ENCODE measurements at places on chromosomes 1 and 21.

DNA sequence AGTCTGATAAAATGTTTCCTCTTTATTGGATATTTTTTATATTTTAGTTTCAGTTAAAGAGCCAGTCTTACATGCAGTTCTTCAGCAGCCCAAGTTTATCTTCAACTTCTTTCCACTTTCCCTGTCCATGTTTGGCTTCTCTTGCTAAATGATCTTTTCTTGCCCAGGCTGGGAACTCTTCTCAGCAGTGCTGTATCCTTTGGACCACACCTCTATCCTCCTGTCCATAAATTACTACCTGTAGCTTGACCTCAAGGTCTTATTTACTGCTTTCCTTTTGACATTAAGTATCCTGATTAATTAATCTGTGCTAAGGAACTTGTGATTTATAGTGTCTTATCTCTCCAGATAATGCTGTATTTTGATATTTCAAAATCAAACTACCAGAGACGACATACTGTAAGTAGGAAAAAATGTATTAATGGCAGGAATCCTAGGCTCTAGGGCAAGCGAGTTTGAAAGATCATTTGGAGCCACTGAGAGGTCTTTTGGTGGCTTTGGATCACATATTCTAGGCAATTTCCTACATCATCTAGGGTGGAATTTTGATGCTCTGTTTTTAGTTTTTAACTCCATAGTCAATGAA is 20.5 kb upstream of the PDC start:
- DNase-seq: no peak

- DNase-seq: no peak
These were observed 387.6 kb downstream of the LTN1 start for GRCh38 chr21:28604946-28605537.

GRCh38 chr1:48571303-48571987 is 99.4 kb upstream of the SPATA6 start:
- DNase-seq: no peak

DNA sequence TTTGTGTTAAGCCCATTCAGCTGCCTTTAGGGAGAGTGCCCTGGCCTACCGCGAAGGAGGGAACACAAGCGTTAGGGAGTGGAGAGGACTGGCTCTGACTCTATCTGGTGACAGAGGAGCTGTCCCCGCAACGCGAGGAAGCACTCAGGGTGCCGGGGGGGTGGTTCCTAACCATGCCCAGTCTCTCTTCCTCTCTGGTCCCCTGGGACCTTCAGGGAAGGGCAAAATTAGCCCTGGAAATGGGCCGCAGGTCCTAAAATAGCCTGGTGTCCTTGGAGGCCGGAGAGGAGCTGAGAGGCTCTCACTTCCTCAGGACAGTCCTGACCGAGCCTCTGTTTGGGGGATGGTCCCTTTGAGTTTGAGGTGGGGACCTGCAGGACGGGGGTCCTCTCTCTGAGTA is 5.8 kb downstream of the SLC45A1 start:
- DNase-seq: no peak

DNA sequence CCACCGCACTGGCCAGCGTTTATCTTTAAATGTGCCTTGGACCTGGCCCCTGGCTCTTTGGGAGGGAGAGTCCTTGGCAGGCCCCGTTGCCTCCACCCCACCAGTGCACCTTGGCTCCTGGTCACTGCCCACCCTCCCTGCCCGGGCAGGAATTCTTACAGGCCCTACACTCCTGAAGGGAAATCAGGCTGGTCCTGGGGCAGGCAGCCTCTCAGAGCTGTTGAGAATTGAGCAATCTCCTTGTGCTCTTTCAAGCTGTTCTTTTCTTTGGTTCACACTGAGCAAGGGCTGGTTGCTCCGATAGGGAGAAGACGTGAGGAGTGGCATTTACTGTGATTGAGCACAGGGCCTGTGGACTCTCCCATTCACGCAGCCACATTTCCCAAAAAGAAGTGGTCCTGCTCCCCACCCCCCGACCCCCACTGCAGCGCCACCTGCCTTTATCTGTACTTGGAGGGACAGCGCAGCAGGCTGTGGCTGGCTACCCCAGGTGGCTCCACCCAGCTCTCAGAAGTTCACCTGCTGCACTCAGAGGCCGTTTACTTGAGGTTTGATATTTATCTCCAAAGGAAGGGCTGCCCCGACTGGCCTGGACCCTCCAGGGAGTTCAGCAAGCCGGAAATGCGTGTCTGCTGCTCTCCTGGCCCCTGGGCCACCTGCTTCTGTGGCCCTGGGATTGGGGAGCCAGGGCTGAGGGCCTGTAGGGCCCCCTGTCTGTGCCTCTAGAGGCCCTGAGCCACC is 47.8 kb downstream of the SKI start:
- peak; percentile 21 for DNase-seq

DNA sequence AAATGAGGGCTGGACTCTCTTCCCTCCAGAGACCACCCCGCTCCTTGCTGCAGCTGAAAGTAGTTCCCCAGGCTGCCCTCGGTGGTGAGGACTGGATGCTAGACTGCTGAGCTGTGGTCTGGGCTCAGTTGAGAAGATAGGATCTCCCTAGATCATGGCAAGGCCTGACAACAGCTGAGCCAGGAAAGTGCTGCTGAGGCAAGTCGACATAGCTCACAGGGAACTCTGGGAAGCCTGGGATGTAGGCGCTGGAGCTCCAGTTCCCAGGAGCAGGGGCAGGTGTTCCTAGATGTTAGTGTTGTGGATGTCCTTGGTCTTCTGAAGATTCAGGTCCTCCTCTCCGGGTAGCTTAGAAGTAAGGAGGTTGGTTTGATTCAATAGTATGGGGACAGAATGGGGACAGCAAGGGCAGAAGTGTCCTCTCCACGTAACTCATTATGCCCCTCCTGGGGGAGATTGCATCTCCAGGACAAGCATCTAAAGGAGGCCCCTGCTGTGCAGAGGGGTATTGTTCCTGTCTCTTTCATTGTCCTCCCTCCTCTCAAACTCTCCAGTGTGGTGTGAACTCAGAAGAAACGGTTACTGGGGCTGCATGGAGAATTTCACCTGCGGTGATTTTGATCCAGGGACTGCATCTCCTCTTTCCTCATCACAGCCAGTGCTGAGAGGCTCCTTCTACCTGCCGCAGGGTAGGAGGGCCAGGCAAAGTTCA is 3.7 kb downstream of the CYB561D1 start:
- DNase-seq: no peak

- no peak for DNase-seq
These were observed 16.7 kb upstream of the IL10RB start for GRCh38 chr21:33249331-33250002.

- no peak for DNase-seq
These were observed 290.8 kb downstream of the LRRC7 start for GRCh38 chr1:69858534-69858933.

- no peak for DNase-seq
These were observed 21.1 kb downstream of the SHISAL2A start for GRCh38 chr1:52654063-52654462.

DNA sequence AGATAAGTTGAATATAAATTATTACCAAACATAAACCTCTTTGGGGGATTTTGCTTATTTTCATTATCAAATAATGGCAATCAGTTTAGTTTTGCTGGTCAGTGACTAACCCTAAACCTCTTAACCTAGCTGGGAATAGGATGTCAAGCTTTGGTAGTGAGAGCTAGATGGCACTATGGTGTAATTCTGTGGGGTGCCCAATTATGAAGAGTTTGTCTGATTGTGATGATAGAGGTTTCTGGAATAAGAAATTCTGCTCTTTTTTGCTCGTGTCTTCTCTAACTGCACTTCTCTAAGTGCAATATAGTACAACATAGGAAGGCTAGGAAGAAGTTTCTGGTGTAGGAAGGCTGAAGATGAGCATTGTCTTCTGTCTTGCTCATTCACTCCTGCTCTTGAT is 59.8 kb downstream of the XCL1 start:
- no peak for DNase-seq

DNA sequence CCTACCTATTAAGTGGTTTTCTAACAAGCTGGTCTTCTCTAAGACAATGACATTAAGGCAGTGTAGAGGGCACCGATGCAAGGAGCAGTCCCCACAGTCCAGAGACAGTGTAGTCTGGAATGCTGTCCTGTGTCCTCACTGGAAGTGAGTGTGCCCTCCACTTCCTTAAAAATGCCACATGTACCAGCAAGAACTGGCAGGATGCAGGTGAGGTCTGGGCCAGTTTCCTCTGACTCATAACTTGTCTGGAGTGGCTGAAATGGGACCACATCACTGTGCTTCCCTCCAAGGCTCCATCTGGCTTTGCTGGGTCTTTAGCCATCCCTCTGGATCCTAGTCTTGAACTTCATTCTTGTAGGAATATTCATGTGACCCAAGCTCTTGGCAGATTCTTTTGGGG is 170.5 kb upstream of the KIAA0040 start:
- DNase-seq: no peak

DNA sequence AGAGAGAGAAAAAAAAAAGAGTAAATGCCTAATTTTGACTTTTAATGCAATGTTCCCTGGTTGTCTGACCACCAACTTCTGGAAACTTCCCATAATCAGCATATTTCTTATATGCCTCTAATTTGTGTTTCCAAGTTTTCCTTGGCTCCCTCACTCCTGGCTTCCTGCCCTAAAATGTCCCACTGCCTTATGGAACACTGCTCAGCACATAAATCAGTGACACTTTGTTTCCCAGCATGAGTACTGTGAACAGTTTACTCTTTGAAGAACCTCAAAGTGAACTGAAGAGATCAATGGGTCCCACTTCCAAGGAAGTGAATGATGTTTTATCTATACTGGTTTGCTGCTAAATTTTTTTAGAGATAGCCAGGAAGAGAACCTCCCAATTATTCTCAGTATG is 271.3 kb upstream of the PRMT6 start:
- DNase-seq: no peak

DNA sequence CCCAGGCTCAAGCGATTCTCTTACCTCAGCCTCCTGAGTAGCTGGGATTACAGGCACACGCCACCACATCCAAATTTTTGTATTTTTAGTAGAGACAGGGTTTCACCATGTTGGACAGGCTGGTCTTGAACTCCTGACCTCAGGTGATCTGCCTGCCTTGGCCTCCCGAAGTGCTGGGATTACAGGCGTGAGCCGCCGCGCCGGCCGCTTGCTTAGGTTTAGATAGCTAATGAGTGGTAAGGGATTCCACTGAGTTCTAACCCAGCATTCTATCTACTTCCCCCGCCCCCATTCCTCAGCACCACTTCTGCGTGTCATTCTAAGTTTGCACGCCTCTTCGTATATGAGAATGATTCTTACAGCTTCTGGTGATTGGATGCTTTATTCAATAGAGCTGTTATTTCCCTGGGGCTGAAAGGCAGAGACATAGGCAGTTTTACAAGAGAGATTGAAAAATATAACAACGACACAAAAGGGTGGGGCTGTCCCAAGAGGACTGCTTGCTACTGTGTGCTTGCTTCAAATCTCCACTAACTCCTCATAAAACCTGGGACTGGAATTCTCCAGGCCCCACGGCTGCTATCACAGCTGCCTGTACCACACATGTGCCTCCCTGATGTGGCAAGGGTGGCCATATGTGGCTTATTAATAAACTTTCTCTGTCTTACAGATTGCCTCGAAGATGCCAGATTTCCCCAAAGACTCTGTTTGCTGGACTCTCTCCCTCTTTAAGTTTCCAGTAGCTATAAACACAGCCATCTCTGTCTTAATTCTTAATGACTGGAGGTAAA is 23.7 kb upstream of the GREM2 start:
- no peak for DNase-seq

GRCh38 chr1:81978945-81979344 is 178.2 kb downstream of the ADGRL2 start:
- no peak for DNase-seq

- no peak for DNase-seq
These were observed 11.3 kb upstream of the PPIE start for GRCh38 chr1:39727221-39727931.

DNA sequence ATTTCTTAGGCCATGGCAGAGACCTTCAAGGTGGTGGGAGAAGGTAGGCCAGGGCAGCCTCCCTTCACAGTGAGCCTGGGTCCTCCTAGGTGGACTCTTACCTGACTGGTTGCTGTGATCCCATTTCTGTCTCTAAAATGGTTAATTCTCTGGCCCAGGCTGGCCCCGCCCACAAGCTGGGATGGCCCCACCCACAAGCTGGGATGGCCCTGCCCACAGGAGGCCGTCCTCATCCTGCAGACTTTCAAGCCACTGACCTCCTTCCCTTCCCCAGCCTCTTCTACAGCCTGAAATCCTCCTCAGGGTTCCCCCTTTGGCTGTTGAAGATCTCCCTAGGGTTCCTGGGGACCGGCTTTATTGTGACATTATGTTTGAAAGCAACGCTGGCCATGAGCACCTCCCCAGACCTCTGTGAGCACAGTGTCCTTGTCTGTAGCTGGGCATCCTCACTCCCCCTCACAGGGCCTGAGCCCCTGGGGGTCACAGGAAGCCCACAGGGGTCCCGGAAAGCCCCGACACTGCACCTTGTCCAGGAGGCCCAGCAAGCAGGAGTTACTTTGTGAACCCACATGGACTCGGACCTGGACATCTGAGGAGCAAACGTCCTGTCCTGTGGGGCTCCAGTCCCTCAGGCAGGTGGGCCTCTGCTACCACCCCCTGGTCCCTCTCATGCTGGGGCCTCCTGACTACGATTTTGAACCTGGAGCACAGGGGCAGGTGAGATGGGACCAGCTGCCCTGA is 621.7 kb downstream of the MATN1 start:
- no peak for DNase-seq

- no peak for DNase-seq
These were observed 8.8 kb downstream of the GPATCH2 start for GRCh38 chr1:217622042-217622441.

DNA sequence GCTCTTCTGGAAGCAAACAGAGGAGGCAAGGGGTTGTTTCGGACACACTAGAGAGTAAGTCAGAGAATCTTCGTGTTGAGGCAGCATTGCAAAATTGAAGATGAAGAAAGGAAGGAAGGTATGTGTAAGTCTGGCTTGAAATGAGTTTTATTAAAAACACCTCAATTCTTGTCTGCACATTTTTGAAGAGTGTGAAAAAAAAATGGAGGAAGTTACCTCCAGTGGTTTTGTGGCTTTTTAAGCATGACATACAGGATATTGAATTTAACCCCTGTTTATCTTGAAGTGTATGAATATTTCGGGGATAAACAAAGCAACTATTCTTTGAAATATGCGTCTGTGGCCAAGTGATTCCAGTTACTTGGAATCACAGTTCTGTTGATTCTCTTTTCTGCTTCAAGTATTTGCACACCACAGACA is 203.2 kb upstream of the SGIP1 start:
- DNase-seq: no peak

GRCh38 chr1:64878931-64879611 is 87.3 kb downstream of the JAK1 start:
- no peak for DNase-seq

DNA sequence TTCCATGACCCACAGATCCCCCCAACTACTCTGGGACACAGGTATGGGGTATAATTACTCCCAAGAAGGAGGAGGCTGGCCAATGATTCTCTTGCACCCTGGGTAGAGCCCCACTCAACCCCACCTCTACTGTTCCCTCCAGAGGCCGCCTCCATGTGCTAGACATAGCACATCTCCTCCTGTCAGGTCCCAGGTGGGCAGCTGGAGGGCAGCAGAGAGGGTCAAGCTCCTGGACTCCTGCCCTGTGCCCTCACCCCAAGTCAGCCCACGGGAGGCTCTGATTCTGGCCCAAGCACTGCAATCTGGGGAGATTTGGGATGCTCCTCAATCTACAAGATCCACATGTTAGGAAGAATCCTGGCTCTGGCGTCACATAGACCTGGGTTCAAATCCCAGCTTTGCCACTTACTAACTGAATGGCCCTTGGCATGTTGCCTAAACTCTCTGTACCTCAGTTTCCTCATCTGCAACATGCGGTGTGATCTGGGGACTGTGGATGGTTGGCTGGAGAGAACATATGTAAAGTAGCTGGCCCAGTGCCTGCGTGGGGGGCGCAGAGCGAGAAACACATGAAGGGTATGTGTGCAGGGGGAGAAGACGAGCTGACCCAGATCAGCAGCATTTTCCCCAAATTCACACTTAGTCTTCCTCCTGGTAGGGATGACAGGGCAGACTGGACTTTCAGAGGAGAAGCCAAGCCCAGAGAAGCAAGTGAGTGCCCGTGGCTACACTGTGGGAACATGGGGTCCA is 23.2 kb downstream of the TNNT2 start:
- no peak for DNase-seq
